Heart right ventricle (tissue), 16 donors: ENCODE measurements at places on chromosomes 5 and 9. TPM values are rescaled to one million over a fixed set of nuclear protein-coding genes. Genes with fewer than 3 reads are reported as not detected.

- no peaks in the 10 kb centered on the region for H3K4me1 ChIP-seq
- H3K27ac ChIP-seq, result no peak overlapping the region
- H3K27me3 ChIP-seq, result no peaks in the 10 kb centered on the region
- H3K4me3 ChIP-seq, result no peak overlapping the region
Measured at GRCh38 chr5:95424526-95424925, 33.4 kb downstream of the FAM81B start.

NKD2 gene
- total RNA-seq, result 1.4 TPM

DNA sequence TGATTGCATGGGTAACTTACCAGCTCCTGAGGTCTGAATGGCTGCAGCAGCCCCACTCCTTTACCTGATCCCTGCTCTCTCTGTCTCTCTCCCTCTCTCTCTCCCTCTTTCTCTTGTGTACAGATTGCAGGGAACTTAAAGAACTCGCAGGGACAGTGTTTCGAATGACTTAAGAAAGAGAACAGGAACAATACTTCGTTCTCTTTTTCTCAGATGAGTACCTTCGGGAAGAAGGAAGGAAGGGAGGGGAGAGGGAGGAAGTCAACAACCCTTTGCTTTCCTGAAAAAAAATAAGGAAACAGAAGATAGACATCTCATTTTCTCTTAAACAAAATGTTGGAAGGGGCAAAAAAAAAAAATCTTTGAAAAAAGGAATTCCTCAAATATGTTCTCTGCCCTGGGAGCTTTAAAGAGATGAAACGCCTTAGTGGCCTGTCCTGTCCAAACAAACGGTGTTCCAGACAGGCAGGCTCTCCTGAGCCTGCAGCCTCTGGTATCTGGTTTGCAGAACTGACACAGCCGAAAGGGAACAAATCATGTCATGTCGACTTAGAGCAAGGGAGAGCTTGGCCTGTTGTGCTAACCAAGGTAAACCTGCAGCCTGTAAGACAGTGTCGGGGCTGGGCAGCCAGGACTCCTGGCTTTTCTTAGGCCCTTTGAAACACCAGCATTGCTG is at the start of gene ZNF366:
Gene ZNF366, minus strand, starts transcription at position 180 of the 676 bp plus-strand sequence. CDS start 45,914 bp downstream, outside the sequence.
- no peaks in the 10 kb centered on the region for H3K36me3 ChIP-seq
- H3K4me3 ChIP-seq, result peak within 1 kb of the TSS; percentile 47
- peaks cover 43% of the 10 kb centered on the region for H3K4me1 ChIP-seq
- no peaks in the 10 kb centered on the region for H3K27me3 ChIP-seq
- H3K27ac ChIP-seq, result peak within 1 kb of the TSS; percentile 71
- no peak for DNase-seq

GRCh38 chr9:69322256-69322655 is 2.8 kb upstream of the ENTREP1 start:
- no peak overlapping the region for H3K27ac ChIP-seq
- H3K4me1 ChIP-seq, result peaks cover 27% of the 10 kb centered on the region
- no peak overlapping the region for H3K4me3 ChIP-seq
- no peaks in the 10 kb centered on the region for H3K27me3 ChIP-seq
- DNase-seq, result no peak
- H3K36me3 ChIP-seq, result no peaks in the 10 kb centered on the region

- H3K4me1 ChIP-seq, result peaks cover 27% of the 10 kb centered on the region
- no peak for DNase-seq
- H3K4me3 ChIP-seq, result peak overlapping the region; percentile 88
- peaks cover 28% of the 10 kb centered on the region for H3K36me3 ChIP-seq
Measured at GRCh38 chr9:129640086-129640870, 1.7 kb downstream of the ASB6 start.

DNA sequence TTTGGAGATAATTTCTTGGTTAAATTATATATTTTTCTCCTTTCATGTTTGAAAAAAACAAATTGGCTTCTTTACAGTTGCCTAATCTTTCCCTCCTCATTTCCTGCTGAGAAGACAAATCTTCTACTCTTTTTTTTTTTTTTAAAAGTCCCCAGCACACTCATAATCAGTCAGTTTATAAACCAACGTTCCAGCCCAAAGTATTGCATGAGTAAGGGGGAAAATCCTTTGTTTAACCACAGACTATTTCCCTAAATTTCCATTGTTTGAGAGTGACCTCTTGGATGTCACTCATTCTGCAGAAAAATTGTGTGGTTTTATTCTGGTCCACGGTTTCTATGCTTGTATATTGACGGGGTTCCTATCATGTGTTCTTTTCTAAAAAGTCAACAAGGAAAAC is 55.1 kb upstream of the TLR4 start:
- no peak overlapping the region for H3K27ac ChIP-seq
- no peak overlapping the region for H3K4me3 ChIP-seq
- H3K4me1 ChIP-seq, result peaks cover 14% of the 10 kb centered on the region
- DNase-seq, result no peak
- no peaks in the 10 kb centered on the region for H3K27me3 ChIP-seq

DNA sequence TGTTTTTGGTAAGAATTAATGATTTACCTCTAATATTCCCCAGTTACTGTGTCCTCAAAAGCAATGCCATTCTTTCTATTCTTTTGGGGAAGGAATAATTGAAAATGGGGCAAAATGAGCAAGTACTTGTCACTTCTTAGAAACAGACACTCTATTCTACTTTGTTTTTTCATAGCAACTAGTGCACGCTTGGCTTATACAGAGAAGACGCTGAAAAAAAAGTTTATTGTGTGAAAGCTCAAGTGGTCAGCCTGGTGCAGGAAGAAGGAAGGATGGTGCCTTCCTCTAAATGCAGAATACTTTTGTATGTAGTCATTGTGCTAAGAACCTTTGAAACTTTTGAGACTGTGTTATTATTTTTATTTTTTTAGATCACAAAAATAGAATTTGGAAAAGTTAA is 29.6 kb downstream of the ANKDD1B start:
- no peak for DNase-seq
- H3K36me3 ChIP-seq, result no peaks in the 10 kb centered on the region
- no peak overlapping the region for H3K4me3 ChIP-seq
- H3K27ac ChIP-seq, result no peak overlapping the region
- H3K27me3 ChIP-seq, result no peaks in the 10 kb centered on the region

PCDHGA3 gene
- 13.4 TPM for total RNA-seq

ZFP37 gene
- total RNA-seq, result 1.9 TPM

GRCh38 chr5:31504529-31504928 is 27.4 kb downstream of the DROSHA start:
- no peaks in the 10 kb centered on the region for H3K27me3 ChIP-seq

- H3K27me3 ChIP-seq, result no peaks in the 10 kb centered on the region
- peak; percentile 59 for DNase-seq
- no peak overlapping the region for H3K4me3 ChIP-seq
- peaks cover 10% of the 10 kb centered on the region for H3K36me3 ChIP-seq
- H3K27ac ChIP-seq, result peak overlapping the region; percentile 13
- H3K4me1 ChIP-seq, result peaks cover 55% of the 10 kb centered on the region
Measured at GRCh38 chr5:1093361-1093760, 18.5 kb downstream of the SLC12A7 start.

GRCh38 chr9:76988941-76989340 is 30.5 kb upstream of the FOXB2 start:
- DNase-seq, result no peak
- H3K27me3 ChIP-seq, result peaks cover 28% of the 10 kb centered on the region
- no peaks in the 10 kb centered on the region for H3K36me3 ChIP-seq

DNA sequence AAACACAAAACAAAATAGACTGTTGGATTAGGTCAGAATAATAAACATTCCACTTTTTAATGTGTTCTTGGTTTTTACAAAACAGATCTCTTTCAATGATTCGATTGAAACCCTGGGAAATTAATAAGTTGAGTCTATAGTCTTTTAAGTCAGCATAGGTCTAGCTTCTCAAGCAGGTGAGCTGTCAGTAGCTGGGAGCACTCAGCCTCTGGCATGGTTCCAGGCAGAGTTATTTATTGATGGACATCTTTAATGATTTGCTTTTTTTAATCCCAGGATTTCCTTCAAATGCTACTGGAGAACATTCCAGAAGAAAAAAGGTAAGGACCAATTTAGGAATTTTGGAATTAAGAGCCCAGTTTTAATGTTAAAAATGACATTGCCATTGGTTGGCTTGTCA is 241.0 kb downstream of the AOPEP start:
- H3K4me3 ChIP-seq, result no peak overlapping the region
- H3K36me3 ChIP-seq, result no peaks in the 10 kb centered on the region
- DNase-seq, result no peak
- no peaks in the 10 kb centered on the region for H3K27me3 ChIP-seq
- no peak overlapping the region for H3K27ac ChIP-seq
- peaks cover 3% of the 10 kb centered on the region for H3K4me1 ChIP-seq

TAF11L10 gene
- total RNA-seq, result not detected

DNA sequence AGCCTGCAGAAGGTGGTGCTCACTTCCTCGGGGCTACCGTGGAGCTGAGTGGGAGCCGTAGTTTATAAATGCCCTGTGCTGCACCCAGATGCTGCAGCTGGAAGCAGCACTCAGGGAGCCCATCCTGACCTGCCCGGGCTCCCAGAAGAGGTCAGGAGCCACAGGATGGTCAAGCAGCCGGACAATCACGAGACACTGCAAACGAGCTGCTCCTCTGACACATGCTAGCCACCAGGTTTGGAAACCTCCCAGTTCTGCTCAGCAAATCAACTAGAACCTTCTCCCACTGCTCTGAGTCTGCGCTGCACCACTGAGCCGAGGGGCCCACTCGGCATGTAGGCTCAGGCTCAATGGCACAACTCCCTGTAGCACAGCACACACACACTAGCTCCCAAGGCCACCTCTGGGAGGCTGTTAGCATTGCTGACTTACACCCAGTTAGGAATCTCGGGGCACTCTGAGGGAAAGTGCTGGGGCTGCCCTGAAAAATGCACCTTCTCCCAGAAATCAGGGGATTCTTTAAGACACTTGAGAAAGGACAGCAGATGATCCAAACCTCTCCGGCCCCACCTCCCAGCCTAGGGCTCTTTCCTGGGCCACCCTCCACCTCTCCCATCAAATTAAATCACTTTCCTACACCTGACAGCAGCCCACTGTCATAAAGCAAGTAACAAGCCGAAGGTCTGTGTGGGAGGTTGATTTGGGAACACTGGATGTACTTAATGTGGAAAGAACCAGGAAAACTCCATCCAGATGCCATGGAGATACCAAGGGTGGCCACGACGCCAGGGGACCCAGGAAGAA is 59.1 kb downstream of the PSMB7 start:
- DNase-seq, result no peak
- H3K4me1 ChIP-seq, result peaks cover 14% of the 10 kb centered on the region
- H3K27ac ChIP-seq, result no peak overlapping the region
- H3K36me3 ChIP-seq, result peaks cover 50% of the 10 kb centered on the region

- no peak for DNase-seq
- no peaks in the 10 kb centered on the region for H3K36me3 ChIP-seq
- H3K27me3 ChIP-seq, result no peaks in the 10 kb centered on the region
Measured at GRCh38 chr5:50655810-50656205, 10.6 kb upstream of the PARP8 start.

- H3K27me3 ChIP-seq, result no peaks in the 10 kb centered on the region
- no peak overlapping the region for H3K4me3 ChIP-seq
- H3K36me3 ChIP-seq, result no peaks in the 10 kb centered on the region
- no peak for DNase-seq
- no peaks in the 10 kb centered on the region for H3K4me1 ChIP-seq
- no peak overlapping the region for H3K27ac ChIP-seq
Measured at GRCh38 chr5:175383350-175383749, 60.6 kb downstream of the DRD1 start.

LHX2 gene
- total RNA-seq, result not detected

- peaks cover 39% of the 10 kb centered on the region for H3K4me1 ChIP-seq
- H3K4me3 ChIP-seq, result no peak overlapping the region
- no peak overlapping the region for H3K27ac ChIP-seq
- H3K27me3 ChIP-seq, result no peaks in the 10 kb centered on the region
- DNase-seq, result no peak
Measured at GRCh38 chr9:89807101-89807395, 202.2 kb downstream of the GADD45G start.

ZDHHC11B gene
- 10.7 TPM for total RNA-seq

DNA sequence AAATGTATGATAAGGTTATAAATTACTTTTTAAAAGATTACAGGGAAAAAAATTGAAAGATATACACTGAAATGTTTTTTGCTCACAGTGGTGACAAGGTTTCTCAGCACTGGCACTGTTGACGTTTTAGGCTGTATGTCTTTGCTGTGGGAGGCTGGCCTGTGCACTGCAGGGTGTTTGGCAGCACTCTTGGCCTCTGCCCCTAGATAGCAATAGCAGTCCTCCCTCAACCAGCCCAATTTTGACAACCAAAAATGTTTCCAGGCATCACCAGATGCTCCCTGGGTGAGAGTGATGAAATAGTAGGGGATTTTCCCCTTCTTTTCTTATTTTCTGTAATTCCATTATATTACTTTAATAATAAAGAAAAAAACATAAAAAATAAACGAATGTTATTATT is 3.3 kb downstream of the CD274 start:
- no peaks in the 10 kb centered on the region for H3K27me3 ChIP-seq
- H3K4me1 ChIP-seq, result peaks cover 26% of the 10 kb centered on the region
- H3K4me3 ChIP-seq, result no peak overlapping the region
- H3K36me3 ChIP-seq, result no peaks in the 10 kb centered on the region

HMHB1 gene
- total RNA-seq, result not detected

- H3K4me1 ChIP-seq, result no peaks in the 10 kb centered on the region
- no peak for DNase-seq
- no peaks in the 10 kb centered on the region for H3K36me3 ChIP-seq
- no peak overlapping the region for H3K27ac ChIP-seq
- no peaks in the 10 kb centered on the region for H3K27me3 ChIP-seq
Measured at GRCh38 chr9:24011009-24011717, 185.1 kb upstream of the ELAVL2 start.

REEP2 gene
- total RNA-seq, result 5.9 TPM

DNA sequence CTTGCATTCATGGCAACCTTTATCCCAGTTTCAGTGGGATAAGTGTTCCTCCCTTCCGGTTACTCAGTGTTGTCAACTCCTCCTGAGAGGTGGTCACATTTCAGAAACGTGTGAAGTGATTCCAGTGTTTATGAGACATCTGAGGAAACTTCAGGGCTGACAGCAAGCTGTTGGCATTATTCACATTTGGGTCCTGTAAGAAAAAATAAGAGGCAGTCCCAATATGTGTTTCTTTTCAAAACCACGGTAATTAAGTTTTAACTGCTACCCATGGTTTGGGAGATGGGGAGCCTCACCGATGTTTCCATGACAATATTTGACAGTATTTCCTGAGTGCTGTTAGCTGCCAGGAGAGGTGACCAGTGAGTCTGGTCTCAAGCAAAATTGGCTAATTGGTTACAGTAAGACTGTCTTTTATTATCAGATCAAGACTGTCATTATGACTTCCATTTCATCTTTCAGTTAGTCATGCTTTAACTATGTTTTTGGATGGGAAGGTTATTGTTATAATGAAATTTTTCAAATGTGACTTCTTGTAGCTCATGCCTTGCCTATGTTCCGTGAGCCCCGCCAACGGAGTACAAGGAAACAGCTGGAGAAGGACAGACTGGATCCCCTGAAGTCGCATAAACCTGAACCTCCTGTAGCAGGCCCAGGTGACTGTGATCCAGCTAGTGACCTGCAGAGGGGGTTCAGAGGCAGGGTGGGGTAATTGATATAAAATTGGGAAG is 115.3 kb downstream of the GDNF start:
- DNase-seq, result no peak
- H3K4me1 ChIP-seq, result no peaks in the 10 kb centered on the region
- H3K27me3 ChIP-seq, result no peaks in the 10 kb centered on the region
- H3K36me3 ChIP-seq, result no peaks in the 10 kb centered on the region
